T-helper 2 cell (primary cell): ENCODE measurements at places on chromosomes 5 and 9.

- no peak for DNase-seq
Measured at GRCh38 chr5:179265514-179266290, 79.6 kb downstream of the ADAMTS2 start.

DNA sequence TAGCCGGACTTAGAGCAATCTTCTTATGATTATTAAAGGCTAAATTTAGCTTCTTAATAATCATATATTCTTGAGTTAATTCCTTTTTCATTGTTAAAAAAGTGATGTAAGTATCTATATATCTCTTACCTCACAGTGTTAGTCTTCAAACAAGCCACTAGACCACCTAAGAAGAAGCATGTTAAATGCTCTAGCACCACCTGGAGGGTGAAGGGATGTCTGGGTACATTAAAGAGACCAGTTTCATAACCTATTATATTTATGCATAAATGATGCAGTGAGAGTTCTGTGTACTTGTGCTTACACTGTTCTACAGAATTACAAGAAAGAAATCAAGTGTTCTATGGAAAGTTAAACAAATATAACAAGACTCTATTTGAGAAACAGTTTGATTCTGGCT is 55.9 kb upstream of the SLCO6A1 start:
- no peak for DNase-seq

GRCh38 chr9:130207241-130207992 is 35.2 kb downstream of the NCS1 start:
- no peak for DNase-seq

- peak; percentile 17 for DNase-seq
Measured at GRCh38 chr5:123209502-123210027, 120.5 kb downstream of the PRDM6 start.

- DNase-seq = no peak
Measured at GRCh38 chr5:96745844-96746531, 61.8 kb downstream of the ERAP1 start.

- DNase-seq = no peak
Measured at GRCh38 chr5:10262121-10262774, 12.2 kb downstream of the CCT5 start.

DNA sequence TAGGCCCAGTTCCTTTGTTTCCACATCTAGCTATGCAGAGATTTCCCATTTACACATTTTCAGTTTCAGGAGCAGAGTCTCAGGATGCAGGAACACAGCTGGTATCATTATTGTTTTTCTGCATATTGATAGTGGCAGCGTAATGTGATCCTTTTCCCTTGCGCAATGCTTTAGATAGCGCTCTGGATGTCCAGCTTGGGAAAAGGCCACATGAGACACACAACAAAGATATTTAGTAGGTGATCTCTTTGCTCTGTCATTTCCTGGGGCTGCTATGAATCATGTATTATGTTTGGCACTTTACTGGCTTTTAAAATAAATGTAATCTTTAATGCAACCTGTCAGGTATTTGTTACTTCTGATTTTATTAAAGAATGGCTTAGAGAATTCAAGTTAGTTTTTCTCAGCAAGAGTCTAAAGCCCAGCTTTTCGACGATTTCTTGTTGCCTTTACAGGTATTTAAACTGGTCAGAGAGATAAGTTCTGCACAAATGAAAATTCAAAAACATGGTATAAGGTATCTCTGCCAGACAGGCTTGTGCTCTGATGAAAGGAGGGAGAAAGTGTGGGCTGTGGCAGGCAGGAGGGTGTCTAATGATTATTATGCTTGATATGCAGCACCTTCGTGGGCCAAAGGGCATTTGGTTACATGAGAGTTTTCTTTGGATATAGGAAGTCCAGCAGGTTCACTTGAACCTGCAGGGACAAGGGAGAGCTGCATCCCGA is 42.2 kb downstream of the PTTG1 start:
- DNase-seq = no peak

DNA sequence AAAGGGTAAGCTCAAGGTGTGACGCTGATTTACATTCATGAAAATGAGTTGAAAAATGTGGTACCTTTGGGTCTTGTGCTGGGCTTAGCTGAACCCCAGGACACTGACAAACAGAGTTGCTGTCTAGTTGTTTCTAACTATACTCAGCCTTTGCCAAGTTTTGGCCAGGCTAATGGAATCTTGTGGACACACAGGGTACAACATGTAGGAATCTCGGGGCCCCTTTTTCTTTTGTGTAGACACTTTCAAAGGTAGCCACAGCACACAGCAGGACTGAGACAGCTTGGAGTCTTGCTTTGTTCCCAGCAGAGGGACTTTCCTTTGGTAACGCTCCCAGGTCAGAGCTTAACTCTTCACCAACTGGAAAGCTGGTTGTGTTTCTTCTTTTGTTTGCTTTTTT is 7.8 kb downstream of the LIX1 start:
- DNase-seq = no peak

GRCh38 chr5:139312075-139312474 is 18.5 kb downstream of the MATR3 start:
- DNase-seq = no peak

- DNase-seq = no peak
Measured at GRCh38 chr5:65805089-65805488, 83.1 kb downstream of the NLN start.

DNA sequence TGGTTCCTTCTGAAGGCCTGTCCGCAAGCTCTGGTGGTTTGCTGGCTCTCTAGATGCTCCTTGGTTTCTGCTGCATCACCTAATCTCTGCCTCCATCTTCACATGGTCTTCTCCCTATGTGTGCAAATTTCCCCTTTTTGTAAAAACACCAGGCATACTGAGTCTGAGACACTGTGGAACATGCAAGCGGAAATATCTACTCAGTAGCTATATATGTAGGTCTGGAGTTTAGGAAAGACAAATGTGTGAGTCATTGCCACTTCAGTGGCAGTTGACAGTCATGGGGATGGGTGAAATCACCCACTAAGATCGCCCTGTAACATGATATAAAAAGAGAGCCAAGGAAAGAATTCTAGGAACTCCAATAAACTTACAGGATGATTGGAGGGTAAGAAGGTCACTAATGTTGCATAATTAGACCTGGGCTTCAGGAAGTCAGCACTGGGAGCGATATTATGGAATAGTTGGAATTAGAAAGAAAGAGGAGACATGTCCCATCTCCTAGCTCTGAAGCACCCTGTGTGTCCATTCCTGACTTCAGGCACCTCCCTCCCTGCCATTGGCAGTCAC is 22.7 kb upstream of the UBLCP1 start:
- no peak for DNase-seq

DNA sequence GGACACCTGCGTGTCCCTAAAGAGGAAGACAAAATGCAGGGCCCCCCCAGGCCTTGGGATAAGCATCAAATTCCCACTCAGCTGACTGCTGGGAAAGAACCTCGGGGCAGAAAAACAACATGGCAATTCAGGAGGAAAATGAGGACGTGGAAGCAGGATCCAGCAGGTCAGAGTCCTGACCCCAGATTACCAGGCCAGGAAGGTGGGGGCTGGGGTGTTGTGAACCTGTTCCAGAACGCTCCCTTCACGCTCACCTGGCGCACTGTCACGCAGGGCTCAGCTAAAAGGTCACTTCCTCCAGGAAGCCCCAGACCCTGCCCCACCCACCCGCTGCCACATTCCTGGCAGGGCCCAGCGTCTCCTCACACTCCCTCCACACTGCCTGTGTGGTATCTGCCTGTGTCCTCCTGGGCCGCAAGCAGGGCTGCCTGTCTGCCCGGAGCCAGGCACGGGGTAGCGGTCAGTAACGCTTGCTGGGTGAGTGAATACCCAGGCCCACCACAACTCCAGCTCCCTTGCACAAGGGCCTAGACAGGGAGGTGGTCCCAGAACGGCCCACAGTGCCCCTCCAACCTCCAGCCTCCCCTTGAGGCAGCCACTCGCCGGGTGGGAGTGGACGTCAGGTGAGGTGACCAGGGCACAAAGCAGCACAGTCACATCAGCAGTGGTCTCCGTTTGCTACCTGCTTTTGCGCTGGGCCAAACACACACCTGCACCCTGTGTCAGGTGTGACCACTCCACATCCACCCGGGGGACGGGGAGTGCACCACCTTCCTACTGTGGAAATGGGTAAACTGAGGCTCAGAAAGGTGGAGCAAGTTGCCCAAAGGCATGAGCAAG is 18.1 kb downstream of the VAV2 start:
- DNase-seq = no peak

DNA sequence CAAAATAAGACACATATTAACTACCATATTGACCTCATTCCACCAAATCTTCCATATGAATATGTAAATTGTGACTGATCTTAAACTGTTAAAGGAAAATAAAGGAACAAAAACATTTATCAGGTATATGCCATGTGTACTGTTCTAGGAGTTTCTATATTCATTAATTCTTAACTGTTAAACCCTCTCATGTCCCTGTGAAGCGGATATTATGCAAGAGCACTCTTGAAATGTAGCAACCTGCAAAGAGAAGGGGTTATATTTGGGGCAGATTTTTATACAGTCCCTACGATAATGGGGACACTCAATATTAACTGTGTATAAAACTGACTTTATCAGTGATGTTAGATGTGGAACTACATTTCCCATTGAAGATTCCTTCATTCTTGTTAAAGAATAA is 184.9 kb upstream of the OR13F1 start:
- no peak for DNase-seq

DNA sequence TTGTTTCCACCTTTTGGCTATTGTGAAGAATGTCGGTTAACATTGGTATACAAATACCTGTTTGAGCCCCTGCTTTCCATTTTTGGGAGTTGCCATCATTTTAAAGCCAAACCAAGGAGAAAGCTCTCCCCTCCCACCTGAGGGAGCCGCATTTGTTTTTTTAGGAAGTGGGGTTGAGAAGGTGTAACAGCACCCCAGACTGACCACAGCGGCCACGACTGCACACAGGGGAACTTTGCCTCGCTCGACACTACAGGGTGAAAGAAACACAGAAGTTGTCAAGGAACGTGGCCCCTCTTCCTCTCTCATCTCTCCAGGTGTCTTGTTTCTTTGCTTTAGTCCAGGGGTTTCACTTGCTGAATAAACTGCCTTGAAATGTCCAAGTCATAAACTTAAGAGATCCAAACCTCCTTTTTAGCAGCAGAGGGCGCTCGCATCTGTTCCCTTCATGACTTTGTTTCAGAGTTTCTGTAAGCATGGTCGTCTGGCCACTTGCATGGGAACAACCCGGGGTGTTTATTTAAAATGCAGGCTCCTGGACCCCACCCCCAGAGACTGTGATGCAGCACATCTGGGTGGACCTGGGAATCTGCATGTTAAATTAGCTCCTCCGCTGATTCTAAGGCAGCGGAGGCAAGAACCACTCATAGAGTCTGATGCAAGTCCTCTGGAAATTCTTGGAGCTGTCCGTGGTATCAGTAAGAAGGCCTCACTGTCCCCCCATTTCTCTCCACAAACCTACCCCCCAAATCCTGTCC is 2.1 kb upstream of the TTLL11 start:
- DNase-seq = no peak

DNA sequence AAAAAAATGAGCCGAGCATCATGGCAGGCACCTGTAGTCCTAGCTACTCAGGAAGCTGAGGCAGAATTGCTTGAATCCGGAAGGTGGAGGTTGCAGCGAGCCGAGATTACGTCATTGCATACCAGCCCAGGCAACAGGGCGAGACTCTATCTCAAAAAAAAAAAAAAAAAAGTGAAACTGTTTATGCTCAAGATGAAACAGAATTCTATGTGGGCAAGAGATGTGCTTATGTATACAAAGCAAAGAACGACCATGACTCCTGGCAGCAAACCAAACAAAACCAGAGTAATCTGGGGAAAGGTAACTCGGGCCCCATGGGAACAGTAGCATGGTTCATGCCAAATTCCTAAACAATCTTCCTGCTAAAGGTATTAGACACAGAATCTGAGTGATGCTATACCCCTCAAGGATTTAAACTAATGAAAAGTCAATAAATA is 32.6 kb upstream of the PLAC8L1 start:
- no peak for DNase-seq

DNA sequence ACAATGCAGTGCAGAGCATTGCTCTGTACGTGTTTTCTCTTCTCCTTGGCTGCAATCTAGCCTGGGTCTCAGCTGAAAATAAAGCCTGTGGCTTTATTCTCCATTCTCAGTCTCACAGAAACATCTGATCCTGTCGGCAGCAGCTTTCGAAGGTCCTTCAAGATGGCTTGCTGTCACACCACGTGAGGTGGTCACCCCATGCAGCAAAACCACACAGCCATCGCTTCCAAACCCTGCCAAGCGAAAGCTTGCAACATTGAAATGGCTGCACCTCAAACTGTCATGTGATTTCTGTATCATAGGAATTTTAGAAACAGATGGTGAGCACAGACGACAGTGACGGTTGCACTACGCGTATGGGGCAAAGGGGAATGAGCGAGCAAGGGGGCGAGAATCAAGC is 98.5 kb upstream of the SMARCA2 start:
- no peak for DNase-seq

- DNase-seq = no peak
Measured at GRCh38 chr5:147788023-147788422, 5.5 kb upstream of the JAKMIP2 start.

DNA sequence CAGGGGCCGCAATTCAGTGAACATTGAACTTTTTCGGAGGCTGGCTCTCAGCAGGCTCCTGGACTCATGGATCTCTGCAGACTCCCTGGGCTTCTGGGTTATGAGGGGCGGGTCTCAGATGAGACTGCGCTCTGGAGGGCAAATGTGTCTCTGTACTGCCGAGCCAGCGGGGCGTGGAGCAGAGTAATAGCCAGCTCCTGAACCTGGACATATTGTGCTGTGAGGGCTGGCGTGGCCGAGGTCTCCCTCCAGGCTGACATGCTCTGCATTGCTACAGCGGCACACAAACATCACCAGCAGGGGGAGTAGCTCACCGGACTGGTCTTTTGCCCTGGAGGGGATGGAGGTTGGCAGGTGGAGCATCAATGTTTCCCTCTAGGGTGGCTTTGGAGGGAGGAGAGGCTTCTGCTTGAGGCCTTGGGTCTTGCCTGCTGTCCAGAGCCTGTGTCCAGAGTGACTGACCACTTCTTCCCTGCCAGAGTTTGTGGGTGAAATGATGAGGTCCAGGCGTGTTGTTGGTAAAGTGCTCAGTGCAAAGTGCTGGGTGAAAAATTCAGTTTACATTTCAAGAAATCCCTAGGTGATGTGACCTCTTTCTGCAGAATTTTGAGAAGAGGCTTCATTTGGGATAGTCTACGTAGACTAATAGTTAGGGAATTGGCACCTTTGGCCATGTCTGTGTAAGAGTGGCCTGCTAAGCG is 10.9 kb upstream of the GADD45G start:
- DNase-seq = peak; percentile 55

DNA sequence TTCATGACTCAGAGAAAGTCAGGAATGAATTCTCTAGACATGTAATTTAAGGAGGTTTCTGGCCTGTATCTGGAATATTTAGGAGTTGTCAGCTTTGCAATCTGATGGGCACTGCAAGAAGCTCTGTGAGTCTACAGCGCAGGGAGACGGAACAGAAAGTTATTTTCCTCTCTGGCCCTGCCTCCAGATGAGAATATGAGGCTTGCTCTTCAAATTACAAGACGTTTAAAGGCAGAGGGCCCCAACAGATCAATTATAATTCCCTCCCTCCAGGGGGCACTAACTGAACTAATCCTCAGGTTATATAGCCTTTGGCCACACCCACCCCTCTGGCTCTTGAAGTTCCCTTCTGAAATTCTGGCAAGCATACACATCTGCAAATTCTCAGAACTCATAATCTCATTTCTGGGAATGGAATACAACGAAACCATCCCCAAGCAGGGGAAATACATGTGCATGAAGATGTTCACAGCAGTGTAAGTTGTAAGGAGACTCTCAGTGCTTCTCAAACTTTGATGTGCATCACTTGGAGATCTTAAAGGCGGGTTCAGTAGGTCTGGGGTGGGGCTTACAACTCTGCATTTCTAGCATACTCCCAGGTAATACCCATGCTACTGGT is 307.6 kb downstream of the CWC27 start:
- peak; percentile 22 for DNase-seq
